ENCODE measurements at places on chromosomes 3 and 15. TPM values are rescaled to one million over a fixed set of nuclear protein-coding genes. Genes with fewer than 3 reads are reported as not detected.

GRCh38 chr15:90592131-90592881, 62.6 kb downstream of the CRTC3 start:
- no peak overlapping the region for H3K27ac ChIP-seq
- peaks cover 10% of the 10 kb centered on the region for H3K4me1 ChIP-seq
- H3K27me3 ChIP-seq: no peaks in the 10 kb centered on the region
- H3K36me3 ChIP-seq: no peaks in the 10 kb centered on the region
- no peak for DNase-seq

- H3K36me3 ChIP-seq: peaks cover 2% of the 10 kb centered on the region
- no peak overlapping the region for H3K4me3 ChIP-seq
- no peaks in the 10 kb centered on the region for H3K27me3 ChIP-seq
- H3K4me1 ChIP-seq: no peaks in the 10 kb centered on the region
- no peak for DNase-seq
Observed at GRCh38 chr3:159605101-159605500, 383.5 kb upstream of the IL12A start.

DNA sequence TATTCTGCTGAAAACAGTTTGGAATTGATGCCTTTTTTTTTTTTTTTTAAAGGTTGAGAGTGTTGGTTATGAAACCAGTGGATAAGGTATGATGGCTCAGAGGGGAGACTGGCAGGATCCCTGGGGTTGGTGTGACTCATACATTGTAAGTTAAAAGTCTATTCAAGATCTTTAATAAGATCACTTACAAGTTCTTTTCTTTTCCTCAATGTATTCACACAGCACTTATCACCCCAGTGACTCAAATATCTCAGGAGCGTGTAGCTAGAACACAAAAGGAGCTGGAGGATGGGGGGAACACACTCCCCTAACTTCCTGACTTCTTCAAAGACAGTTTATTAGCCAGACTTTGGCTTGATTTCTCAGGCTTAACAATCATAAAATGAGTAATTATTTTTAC, 285.3 kb downstream of the SV2B start:
- DNase-seq: no peak
- H3K27me3 ChIP-seq: no peaks in the 10 kb centered on the region
- peaks cover 8% of the 10 kb centered on the region for H3K36me3 ChIP-seq
- no peak overlapping the region for H3K4me3 ChIP-seq
- H3K27ac ChIP-seq: no peak overlapping the region
- H3K4me1 ChIP-seq: peaks cover 13% of the 10 kb centered on the region

DNA sequence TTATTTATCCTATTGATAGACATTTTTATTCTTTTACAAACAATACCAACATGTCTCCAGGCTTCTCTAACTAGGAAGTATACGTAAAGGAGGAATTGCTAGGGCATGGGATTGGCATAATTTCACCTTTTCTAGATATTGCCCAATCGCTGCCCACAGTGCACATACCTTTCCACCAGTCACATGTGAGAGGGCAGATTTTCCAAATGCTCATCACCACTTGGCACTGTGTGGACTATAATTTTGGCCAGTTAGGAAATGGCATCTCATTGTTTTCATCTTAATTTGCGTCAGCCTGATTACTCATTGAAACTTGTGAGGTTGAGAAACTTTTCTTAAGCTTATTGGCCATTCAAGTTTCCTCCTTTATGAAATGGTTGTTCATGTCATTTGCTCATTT, 57.4 kb upstream of the POLR2M start:
- no peak overlapping the region for H3K27ac ChIP-seq
- no peak for DNase-seq
- no peaks in the 10 kb centered on the region for H3K36me3 ChIP-seq
- H3K4me1 ChIP-seq: no peaks in the 10 kb centered on the region

The PAK6 gene
- total RNA-seq: 8.7 TPM

The IGF1R gene
- total RNA-seq: 116 TPM

Data from WTC11 (cell line).